ENCODE measurements at places on chromosomes 4 and X.
A peak's percentile ranks its signal among the peaks of the same experiment; 100 is the strongest.

DNA sequence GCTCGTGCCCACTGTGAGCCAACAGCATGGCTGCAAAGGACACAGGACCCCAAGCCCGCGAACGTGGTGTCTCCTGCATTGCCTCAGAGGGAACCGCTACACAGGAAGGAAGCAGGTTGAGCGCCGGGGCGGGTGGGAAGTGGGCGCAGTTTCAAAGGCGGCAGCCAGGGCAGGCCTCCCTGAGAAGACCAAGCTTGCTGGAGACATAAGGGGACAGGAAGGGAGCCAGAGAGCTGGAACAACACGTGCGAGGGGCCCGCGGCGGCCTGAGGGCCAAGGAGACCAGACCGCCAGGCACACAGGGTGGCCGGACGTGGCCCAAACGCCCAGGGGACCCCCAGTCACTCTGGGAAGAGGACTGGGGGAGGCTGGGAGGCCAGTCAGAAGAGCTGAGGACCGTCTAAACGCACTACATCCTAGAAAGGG is 32.0 kb downstream of the CTBP1 start:
- DNase-seq = peak; percentile 75

- DNase-seq = no peak
Observed at GRCh38 chr4:832108-832507, 6.2 kb upstream of the CPLX1 start.

DNA sequence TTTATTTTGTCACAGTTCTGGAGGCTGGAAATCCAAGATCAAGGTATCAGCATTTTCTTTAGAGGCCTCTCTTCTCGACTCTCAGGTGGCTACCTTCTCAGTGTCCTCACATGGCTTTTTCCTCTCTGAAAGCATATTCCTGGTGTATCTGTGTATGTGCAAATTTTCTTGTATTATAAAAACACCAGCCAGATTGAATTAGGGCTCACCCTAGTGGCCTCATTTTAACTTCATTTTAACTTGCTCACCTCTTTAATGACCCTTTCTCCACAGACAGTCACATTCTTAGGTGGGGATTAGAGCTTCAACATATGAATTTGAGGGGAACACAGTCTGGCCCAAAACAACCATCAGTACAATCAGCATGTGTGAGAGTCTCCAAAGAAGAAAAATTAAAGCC is 542.4 kb upstream of the FAM241A start:
- no peak for DNase-seq

- no peak for DNase-seq
Observed at GRCh38 chrX:120207009-120207605, 43.5 kb upstream of the ZBTB33 start.

GRCh38 chrX:146614663-146615478 is 194.7 kb upstream of the CXorf51B start:
- DNase-seq = no peak

- no peak for DNase-seq
Observed at GRCh38 chrX:67104982-67105757, 438.7 kb upstream of the AR start.

DNA sequence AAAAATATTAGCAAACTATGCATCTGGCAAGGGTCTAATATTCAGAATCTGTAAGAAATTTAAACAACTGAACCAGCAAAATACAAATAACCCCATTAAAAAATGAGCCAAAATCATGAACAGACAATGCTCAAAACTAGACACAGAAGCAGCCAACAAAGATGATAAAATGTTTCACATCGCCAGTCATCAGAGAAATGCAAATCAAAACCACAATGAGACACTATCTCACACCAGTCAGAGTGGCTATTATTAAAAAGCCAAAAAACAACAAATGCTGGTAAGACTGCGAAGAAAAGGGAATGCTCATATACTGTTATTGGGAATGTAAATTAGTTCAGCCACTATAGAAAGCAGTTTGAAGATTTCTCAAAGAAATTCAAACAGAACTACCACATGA is 201.3 kb upstream of the CPEB2 start:
- no peak for DNase-seq

DNA sequence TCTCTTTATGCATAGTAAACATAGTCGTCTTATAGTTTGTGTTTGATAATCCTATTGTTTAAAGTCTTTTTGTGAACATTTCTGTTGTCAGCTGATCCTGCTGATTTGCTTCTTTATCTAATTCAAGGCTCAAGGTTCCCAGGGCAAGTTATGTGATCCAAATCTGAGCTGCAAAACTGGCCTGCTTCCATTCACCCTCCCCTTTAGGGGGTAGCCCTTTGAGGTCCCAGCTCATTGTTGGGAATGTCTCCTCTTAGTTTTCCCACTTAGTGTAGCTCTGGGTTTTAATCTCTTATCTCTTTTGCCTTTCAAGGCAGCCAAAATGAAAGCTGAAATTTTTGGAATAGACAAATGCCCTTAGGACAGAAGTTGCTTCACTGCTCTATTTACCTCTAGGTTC is 40.2 kb upstream of the MAGED1 start:
- no peak for DNase-seq

Measured in G401 (cell line).